ENCODE measurements at places on chromosomes 6 and 20. TPM values are rescaled to one million over a fixed set of nuclear protein-coding genes. Genes with fewer than 3 reads are reported as not detected.

GRCh38 chr6:32529697-32530430, at the start of gene HLA-DRB5:
Gene HLA-DRB5, minus strand, starts transcription at chr6:32530287. Its CDS starts 63 bp downstream, at chr6:32530224.
- no peaks in the 10 kb centered on the region for H3K36me3 ChIP-seq
- no peak within 1 kb of the TSS for H3K4me3 ChIP-seq
- no peaks in the 10 kb centered on the region for H3K4me1 ChIP-seq
- no peaks in the 10 kb centered on the region for H3K27me3 ChIP-seq
- DNase-seq: no peak
- H3K27ac ChIP-seq: peak within 1 kb of the TSS; percentile 88

DNA sequence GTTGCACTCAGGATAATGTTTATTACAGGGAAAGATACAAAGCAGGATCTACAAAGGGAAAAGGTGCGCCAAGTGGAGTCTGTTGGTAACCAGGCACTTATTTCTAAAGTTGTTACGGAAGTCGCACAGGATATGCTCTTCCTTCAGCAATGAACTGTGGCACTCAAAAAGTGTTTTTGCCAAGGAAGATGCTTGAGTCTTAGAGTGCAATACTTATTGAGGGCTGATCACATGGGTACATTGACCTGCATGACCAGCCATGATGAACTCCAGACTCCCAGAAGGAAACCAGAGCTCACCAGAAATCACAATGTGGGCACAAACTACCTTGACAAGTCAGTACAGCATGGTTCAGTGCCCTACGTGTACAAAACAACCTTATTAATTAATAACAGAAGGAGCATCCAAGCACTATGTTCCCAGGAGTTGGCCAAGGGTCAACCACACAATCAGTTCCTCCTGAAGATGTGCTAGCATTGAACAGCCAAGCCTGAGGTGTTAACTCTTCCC, 270.7 kb upstream of the TFAP2D start:
- no peak overlapping the region for H3K4me3 ChIP-seq
- no peak overlapping the region for H3K27ac ChIP-seq
- no peaks in the 10 kb centered on the region for H3K4me1 ChIP-seq
- H3K36me3 ChIP-seq: no peaks in the 10 kb centered on the region
- H3K27me3 ChIP-seq: no peaks in the 10 kb centered on the region
- DNase-seq: no peak

DNA sequence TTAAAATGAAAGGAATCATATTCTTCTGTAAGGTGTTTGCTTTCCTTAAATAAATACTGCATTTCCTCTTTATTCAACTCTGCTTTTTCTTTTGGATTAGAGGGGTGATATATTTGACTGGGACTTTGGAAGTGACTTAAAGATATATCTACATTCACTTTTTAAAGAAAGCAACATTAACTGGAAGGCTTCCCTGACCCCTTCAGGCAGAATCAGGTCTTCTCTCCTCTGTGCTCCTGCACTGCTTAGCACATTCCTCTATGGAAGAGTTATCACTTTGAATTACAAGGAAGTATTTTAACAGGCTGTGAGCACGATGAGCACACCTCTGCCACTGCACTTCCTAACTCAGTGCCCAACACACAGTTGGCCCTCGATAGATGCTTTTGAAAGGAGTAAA, 59.2 kb upstream of the POU3F2 start:
- no peak overlapping the region for H3K27ac ChIP-seq

- no peaks in the 10 kb centered on the region for H3K4me1 ChIP-seq
- H3K36me3 ChIP-seq: peaks cover 23% of the 10 kb centered on the region
- H3K4me3 ChIP-seq: no peak overlapping the region
- H3K27ac ChIP-seq: no peak overlapping the region
- no peak for DNase-seq
Measured at GRCh38 chr6:44411141-44411540, 23.6 kb downstream of the CDC5L start.

The ABHD16B gene
- total RNA-seq: not detected

The FAM83B gene
- total RNA-seq: 0.86 TPM

- no peaks in the 10 kb centered on the region for H3K27me3 ChIP-seq
Measured at GRCh38 chr6:134809130-134809529, 140.8 kb downstream of the ALDH8A1 start.

The CASS4 gene
- 19.7 TPM for total RNA-seq

DNA sequence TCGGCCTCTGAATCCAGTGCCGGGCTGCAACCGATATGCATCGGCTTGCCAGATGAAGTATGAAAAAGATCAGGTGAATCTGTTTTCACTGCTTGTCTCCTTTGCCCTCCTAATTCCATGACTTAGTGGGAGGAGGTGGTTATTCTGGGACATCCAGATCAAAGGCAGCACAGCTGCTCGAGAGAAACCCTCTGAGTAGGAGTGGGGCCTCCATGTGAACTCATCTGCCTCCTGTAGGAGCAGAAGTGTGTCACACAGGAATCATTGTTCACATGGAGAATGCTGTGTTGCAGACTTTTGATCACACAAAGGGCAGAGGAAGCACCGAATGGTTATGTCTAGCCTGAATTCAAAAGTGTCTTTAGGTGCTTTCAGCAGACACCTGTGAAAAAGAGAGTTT, 73.1 kb upstream of the SLC22A1 start:
- H3K27ac ChIP-seq: no peak overlapping the region
- peaks cover 32% of the 10 kb centered on the region for H3K36me3 ChIP-seq
- no peak for DNase-seq
- H3K4me1 ChIP-seq: no peaks in the 10 kb centered on the region
- H3K27me3 ChIP-seq: no peaks in the 10 kb centered on the region

The AFG1L gene
- total RNA-seq: 9.5 TPM

DNA sequence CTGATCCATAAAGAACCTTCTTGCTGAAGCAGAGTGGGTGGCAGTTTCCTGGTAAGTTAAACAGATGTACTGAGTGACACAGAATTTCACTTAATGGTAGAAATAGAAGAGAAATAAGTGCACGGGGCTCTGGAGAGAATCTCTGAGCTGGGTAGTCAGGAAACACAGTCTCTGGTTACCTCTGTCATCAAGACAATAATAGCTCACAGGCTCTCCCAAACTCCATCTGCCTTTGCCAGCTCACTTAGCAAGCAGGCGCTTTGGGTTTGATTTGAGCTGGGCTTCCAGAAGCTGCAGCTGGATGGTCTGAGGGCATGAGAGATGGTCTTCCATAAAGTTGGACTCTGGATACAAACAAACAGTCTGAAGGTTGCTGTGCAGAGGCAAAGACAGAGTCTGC, 39.6 kb upstream of the PRSS35 start:
- H3K27ac ChIP-seq: no peak overlapping the region
- H3K4me1 ChIP-seq: no peaks in the 10 kb centered on the region
- DNase-seq: no peak
- H3K27me3 ChIP-seq: no peaks in the 10 kb centered on the region
- H3K4me3 ChIP-seq: no peak overlapping the region

DNA sequence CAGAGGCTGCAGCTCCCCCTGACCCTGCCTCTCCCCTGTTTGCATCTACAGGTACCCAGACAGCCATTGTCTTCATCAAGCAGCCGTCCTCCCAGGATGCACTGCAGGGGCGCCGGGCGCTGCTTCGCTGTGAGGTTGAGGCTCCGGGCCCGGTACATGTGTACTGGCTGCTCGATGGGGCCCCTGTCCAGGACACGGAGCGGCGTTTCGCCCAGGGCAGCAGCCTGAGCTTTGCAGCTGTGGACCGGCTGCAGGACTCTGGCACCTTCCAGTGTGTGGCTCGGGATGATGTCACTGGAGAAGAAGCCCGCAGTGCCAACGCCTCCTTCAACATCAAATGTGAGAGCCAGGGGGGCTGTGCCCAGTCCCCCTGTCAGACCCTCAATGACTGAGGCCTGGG, 42.1 kb upstream of the SRF start:
- no peak overlapping the region for H3K27ac ChIP-seq
- peaks cover 16% of the 10 kb centered on the region for H3K4me1 ChIP-seq
- no peak overlapping the region for H3K4me3 ChIP-seq
- no peaks in the 10 kb centered on the region for H3K36me3 ChIP-seq
- H3K27me3 ChIP-seq: no peaks in the 10 kb centered on the region

GRCh38 chr6:29183594-29183993, 12.9 kb downstream of the OR2J2 start:
- H3K4me1 ChIP-seq: no peaks in the 10 kb centered on the region
- no peak overlapping the region for H3K27ac ChIP-seq
- no peak overlapping the region for H3K4me3 ChIP-seq
- H3K36me3 ChIP-seq: no peaks in the 10 kb centered on the region
- DNase-seq: no peak

DNA sequence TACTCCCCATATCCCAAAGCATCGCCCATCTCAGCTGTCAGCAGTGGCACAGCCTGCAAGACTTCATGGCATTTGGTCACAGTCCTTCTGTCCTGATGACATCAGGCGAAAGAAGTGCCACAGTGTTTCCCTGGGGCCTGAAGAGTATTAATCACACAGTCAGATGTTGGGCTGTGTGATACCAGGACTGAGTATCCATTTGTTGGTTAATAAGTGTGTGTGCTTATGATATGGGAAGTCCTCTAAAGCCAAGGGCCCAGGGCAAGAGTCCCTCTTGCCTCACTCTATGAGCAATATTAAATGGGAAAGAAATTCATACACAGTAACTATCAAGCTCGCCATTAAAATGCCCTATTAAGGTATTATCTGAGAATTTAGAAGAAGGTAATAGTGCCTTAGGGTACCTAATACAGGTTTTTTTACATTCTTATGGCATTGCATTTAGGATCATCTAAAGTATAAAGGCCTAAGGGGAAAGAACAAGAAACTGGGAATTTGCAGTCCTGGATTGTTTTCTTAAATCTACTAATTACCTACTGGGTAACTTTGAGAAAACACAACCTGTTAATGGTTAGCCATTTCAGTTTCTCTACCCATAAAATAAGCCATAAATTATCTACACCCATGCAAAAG, 204.1 kb upstream of the PREP start:
- H3K27me3 ChIP-seq: no peaks in the 10 kb centered on the region
- DNase-seq: no peak
- no peak overlapping the region for H3K27ac ChIP-seq
- peaks cover 34% of the 10 kb centered on the region for H3K4me1 ChIP-seq

The SMPD2 gene
- 22.8 TPM for total RNA-seq

GRCh38 chr6:121347484-121347883, 13.2 kb upstream of the TBC1D32 start:
- H3K4me1 ChIP-seq: no peaks in the 10 kb centered on the region
- no peaks in the 10 kb centered on the region for H3K27me3 ChIP-seq
- H3K27ac ChIP-seq: no peak overlapping the region
- no peaks in the 10 kb centered on the region for H3K36me3 ChIP-seq

The RGS17 gene
- total RNA-seq: 1.7 TPM

DNA sequence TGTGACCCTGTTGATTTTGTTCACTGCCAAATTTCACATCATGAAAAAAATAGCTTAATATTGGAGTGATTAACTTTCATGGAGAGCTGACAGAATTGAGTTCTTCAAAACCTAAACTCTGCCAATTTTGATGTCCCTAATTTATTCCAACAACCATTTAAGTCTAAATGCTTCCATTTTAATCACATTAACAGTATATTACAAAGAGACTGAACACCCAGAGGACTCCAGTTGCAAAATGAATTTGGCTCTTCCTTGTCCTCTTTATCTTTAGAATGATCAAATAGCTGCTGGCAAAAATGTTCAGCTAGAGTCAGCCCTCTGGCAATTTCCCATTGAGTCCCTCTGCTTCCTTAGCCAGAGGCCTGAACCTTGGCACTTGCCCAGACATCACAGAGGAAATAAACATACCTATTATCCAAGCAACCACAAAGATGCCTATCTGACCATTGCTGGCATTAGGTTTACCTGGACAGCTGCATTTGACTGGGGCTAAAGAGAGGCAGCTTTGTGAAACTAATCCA, 299.0 kb upstream of the STXBP5 start:
- peak; percentile 44 for DNase-seq
- no peak overlapping the region for H3K27ac ChIP-seq
- H3K27me3 ChIP-seq: no peaks in the 10 kb centered on the region

DNA sequence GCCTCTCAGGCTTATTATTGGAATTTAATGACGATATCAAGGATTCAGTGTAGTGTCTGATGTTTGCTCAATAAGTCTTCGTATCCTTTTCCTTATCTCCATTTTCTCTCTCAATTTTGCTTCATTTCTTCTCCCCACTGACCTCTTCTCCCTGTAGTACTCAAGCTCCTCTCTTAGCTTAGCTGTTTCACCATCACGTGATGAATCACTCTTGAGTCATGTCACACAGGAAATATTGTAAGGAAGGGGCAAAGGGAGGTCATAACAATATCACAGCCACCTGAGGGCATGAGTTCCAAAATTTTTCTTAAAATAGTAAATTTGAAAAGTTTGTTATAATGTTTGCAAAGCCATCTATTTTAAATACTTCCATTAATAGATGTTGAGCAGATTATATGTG, 392.2 kb upstream of the MARCKS start:
- no peak for DNase-seq
- no peaks in the 10 kb centered on the region for H3K36me3 ChIP-seq
- no peak overlapping the region for H3K4me3 ChIP-seq
- no peak overlapping the region for H3K27ac ChIP-seq
- no peaks in the 10 kb centered on the region for H3K4me1 ChIP-seq

- no peaks in the 10 kb centered on the region for H3K4me1 ChIP-seq
- no peaks in the 10 kb centered on the region for H3K27me3 ChIP-seq
- DNase-seq: no peak
- H3K27ac ChIP-seq: no peak overlapping the region
- H3K4me3 ChIP-seq: no peak overlapping the region
- no peaks in the 10 kb centered on the region for H3K36me3 ChIP-seq
Measured at GRCh38 chr6:13700232-13700631, 11.4 kb downstream of the RANBP9 start.

The WFDC10B gene
- total RNA-seq: not detected

DNA sequence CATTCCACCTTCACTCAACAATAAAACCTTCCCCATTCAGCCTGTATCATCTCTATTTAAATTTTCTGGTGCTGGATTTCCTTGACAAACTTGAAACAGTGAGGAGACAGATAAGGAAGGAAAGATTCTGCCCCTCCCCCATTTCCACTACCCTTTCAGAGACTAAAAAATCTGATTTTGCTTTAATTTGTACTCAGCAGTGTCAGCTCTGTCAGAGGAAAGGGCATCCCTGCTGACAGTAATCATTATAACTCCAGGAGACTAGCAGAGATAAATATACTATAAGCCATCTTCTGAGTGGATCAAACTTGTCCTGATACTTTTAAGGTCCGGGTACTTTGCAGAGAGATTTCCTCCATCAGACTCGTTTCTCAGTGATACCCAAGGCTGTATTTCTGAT, 155.6 kb downstream of the SAMD5 start:
- no peaks in the 10 kb centered on the region for H3K4me1 ChIP-seq
- H3K4me3 ChIP-seq: no peak overlapping the region
- no peaks in the 10 kb centered on the region for H3K36me3 ChIP-seq

The LPIN3 gene
- 11.5 TPM for total RNA-seq
